ENCODE measurements at places on chromosomes 11 and 22.

- DNase-seq = no peak
Observed at GRCh38 chr11:113581713-113582112, 106.5 kb upstream of the DRD2 start.

- peak; percentile 25 for DNase-seq
Observed at GRCh38 chr11:111573821-111574249, 28.4 kb upstream of the SIK2 start.

DNA sequence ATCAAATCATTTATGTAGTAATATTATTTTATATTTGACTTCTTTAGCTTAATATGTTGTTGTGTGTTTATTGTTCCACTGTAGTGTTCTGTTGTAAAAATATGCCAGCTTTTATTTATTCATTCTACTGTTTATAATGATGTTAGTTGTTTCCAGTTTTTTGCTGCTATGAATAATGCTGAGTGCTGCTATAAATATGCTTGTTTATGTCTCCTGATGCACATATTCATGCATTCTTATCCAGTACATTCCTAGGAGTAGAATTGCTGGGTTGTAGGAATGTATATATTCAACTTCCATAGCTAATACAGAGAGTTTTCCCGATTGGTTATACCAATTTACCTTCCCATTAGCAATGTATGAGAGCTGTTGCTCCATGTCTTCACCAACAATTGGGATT, 33.5 kb upstream of the RAB30 start:
- no peak for DNase-seq

GRCh38 chr11:2180789-2181370, 9.3 kb upstream of the TH start:
- no peak for DNase-seq

- no peak for DNase-seq
Observed at GRCh38 chr11:60863550-60864521, 3.5 kb upstream of the ZP1 start.

- DNase-seq = no peak
Observed at GRCh38 chr11:13577881-13578280, 82.1 kb upstream of the PTH start.

Data from cerebellar cortex (tissue), 1 donor.